ENCODE measurements at places on chromosomes 5 and 9.

GRCh38 chr9:137423514-137424291, 510 bp downstream of the NOXA1 start:
- peak; percentile 16 for DNase-seq

DNA sequence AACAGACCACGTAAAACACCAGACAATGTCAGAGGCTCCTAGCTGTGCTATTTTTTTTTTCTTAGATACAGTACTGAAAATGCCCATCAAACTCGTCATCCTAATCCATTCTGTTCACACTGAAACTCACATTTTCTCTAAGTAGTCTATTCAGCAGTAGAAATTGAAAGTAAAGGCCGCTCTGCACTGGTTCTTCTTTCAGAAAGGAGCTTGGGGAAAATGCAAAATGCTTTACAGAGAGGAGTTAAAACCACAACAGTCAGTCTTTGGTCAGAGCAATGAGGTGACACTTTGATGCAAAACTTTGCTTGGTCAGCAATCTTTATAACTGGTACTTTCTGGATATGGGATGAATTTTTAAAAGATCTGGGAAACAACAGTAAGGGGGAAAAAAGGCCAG, 43.8 kb upstream of the SUSD1 start:
- DNase-seq = peak; percentile 15

- no peak for DNase-seq
Measured at GRCh38 chr5:149724884-149725283, 5.2 kb upstream of the PPARGC1B start.

DNA sequence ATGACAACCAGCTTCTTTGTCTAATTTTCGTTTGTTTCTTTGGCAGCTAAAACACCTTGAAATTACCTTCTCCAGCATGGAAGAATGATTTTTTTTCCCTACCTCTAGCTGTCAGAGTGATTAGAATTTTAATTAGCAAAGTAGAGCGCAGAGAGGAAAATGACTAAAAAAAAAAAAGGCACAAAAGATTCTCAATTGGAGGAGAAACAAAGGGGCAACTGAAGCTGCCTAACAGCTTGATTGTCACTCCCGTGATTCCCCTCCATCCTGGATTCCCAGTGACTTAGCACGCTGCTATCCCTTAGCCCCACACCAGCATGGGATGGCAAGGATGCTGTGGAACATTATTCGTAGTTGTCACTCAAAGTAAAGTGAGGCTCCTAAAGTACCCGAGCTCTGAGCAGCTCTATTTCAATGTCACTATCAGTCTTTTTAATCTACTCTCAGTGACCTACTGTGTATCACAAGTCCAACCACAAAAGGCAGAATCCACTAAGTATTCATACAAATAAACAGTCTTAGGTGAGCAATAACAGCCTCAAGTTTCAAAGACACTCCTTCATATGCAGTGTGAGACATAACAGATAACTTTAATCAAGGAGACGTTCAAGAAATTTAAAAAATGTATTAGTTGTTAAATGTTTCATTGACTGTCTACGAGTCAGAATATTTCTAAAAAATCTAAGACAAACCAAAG, 710.0 kb upstream of the GRAMD2B start:
- no peak for DNase-seq

GRCh38 chr9:92736563-92737215, 27.9 kb downstream of the BICD2 start:
- DNase-seq = no peak

DNA sequence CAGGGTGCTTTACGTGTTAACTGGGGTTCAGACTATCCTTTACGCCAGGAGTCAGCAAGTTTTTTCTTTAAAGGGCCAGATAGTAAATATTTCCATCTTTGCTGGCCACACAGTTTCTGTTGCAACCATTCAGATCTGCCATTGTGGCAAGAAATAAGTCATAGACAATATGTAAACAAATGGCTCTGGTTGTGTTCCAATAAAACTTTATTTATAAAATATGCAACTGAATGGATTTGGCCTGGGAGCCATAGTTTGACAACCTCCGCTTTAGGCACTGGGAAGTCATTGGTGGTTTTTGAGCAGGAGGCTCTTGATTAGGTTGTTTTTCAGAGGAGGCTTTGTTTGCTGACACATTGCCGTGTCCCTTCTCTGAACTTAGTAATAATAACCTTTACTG, 90.7 kb downstream of the INSYN2B start:
- DNase-seq = no peak

GRCh38 chr5:51465165-51465564, 81.9 kb downstream of the ISL1 start:
- DNase-seq = no peak

- DNase-seq = no peak
Measured at GRCh38 chr5:116038817-116039216, 6.5 kb downstream of the ARL14EPL start.

DNA sequence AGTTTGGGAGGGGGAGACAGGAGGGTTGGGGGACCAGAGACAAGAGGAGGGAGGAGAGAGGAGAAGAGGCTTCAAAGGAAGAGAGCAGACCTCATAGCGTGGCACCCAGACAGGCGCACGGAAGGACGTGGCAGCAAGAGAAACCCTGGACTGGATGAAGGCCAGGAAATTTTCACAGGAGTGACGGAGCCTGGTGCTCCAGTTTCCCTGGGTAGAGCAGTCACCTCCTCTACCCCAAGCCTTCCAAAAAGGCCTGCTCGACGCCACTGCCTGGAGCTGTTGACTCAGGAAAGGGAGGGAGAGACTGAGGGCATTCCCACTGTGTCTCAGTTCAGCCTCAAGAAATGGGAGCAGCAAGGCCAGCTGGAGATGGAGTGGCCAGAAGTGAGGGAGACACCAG, 19.3 kb downstream of the AK8 start:
- no peak for DNase-seq

GRCh38 chr9:105191508-105192121, 52.8 kb upstream of the SLC44A1 start:
- no peak for DNase-seq

GRCh38 chr9:38619556-38620447, 594 bp downstream of the ANKRD18A start:
- no peak for DNase-seq

DNA sequence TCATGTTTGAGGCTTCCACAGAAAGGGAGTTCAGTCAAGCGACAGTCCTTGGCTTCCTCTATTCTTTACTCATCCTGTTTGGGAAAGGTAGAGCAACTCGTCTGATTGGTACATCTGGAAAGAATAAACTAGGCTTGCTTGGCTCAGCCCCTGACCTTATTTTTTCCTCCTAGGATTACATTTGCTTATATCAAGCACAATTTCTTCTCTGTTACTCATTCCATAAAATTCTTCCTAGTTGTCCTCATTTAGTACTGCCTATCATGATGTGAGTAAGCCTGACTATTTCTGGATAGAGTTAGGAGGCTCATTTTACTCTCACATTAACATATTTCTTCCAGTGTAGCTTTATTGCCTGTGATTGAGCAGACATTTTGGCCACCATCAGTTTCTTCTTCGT, 10.9 kb upstream of the CARNMT1 start:
- no peak for DNase-seq

- DNase-seq = no peak
Measured at GRCh38 chr5:72313141-72313540, 6.9 kb downstream of the MRPS27 start.

DNA sequence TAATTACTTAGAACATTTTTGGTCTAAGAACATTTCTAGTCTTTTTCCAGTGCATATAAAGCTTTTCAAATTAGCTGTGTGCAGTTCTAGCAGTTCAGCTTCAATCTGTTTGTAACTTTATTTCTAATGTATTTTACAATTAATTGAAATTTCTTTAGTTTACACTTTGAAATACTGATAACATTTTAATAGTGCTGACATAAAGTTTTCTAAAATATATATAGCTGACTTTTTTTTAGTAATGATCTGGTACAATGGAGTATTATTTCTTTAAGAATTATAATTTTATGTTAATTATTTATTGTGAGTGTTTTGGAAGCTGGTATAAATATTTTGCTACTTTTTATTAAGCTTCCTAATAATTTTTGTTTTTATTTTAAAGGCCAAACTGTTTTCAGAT, 43.3 kb downstream of the CCNH start:
- DNase-seq = no peak

- DNase-seq = no peak
Measured at GRCh38 chr5:132258102-132259068, 889 bp downstream of the PDLIM4 start.

DNA sequence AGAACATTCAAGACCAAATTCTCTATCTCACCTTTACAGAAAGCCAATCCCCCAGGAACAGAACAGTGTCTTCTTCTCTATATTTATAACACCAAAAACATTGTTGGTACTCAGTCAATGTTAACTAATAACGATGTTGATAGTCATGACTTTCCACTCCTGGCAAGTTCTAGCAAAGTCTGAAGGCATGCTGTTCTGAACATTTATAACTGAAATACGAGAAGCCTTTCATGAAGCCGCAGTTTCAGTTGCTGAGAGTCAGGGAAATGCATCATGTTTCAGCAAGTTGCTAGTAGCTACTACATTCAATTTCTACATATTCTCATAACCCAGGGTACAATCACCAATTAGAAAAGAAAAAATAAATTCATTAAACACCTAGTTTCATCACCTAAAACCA, 301.4 kb downstream of the PDE4D start:
- no peak for DNase-seq

GRCh38 chr9:16485575-16486321, 384.7 kb downstream of the BNC2 start:
- DNase-seq = no peak

DNA sequence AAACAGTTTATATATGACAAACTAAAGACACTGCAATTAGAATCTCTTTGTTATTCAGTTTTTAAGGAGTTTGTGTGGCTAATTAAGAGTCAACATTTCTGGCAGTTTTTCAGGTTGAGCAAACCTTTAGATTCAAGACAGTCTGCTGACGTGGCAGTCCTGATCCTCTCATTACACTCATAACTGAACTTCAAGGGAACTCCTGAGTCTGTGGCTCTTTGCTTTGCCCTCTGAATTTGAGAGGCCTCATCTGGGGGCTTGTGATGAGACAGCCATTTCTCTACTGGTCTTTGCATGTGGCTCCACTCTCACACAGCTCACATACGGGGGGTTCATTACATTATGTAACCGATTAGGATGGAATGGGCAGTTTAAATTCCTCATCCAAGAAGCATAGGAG, 182.9 kb upstream of the MEF2C start:
- DNase-seq = no peak

GRCh38 chr5:40429258-40430100, 250.2 kb upstream of the PTGER4 start:
- no peak for DNase-seq

DNA sequence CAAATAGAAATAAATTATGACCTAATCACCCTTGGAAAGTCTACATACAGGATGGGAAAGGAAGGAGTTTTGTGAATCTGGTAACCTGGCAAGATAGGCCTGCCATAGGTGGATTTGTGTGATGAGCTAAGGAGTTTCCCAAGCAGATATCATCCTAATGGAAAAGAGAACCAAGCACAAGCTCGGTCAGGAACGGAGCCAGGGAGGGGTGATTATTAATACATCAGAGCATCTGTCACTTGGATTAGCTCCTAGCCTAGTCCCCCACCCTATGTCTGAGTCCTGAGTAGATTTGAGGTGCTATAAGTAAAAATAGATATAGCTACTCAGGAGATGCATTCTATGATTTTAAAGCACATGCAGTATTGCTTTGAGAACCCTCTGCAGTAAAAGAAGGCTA, 57.3 kb upstream of the SMARCA2 start:
- DNase-seq = no peak

- DNase-seq = peak; percentile 23
Measured at GRCh38 chr5:14109041-14109747, 33.9 kb upstream of the TRIO start.
